ENCODE measurements at places on chromosomes 5 and 9.

DNA sequence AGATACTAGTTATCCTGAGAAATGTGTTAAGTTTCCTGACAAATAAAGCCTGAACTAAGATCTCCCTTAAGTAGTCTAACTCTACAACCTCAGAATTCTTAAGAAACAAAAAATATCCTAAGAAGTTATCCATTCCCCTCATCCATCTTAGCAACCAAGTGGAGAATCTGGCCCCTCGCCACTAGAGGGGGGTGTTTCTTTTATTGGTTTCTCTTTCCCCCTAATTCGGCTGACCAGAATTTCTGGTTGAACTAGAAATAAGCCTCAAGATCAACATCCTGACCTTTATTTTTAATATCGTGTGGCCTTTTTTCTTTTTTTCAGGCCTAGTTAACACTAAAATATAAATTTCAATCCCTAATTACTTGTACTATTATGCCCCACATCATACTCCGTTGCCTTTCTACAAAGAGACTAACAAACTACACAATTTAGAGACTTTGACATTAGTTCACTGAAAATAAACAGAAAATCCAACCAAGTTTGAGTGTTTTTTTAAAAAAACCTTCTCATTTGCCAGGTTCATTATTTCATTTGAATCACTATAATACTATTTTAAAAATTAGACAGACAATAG lies 14.3 kb upstream of the NR4A3 start:
- peak; percentile 79 for DNase-seq

- no peak for DNase-seq
These were observed 57.0 kb downstream of the FOCAD start for GRCh38 chr9:20740929-20741582.

- peak; percentile 53 for DNase-seq
These were observed 8.4 kb downstream of the BRD3OS start for GRCh38 chr9:134033516-134034214.

DNA sequence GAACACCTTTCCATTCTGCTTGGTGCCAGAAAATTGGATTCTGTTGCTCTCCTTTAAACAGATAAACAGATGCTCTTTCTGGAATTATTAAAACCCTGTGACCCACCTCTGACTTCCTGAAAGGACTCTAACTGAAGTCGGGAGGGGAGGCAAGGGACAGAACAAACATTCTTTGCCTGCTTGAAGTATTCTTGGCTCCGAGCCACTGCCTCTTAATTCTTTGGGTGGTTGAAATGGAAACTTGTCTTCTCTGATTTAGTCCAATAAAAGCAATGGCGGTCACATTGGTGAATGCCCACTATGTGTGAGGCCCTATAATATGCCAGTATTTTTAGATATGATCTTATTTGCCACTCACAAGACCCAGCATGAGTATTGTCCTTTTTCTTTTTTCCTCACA lies 236.8 kb downstream of the SLIT3 start:
- DNase-seq: no peak

DNA sequence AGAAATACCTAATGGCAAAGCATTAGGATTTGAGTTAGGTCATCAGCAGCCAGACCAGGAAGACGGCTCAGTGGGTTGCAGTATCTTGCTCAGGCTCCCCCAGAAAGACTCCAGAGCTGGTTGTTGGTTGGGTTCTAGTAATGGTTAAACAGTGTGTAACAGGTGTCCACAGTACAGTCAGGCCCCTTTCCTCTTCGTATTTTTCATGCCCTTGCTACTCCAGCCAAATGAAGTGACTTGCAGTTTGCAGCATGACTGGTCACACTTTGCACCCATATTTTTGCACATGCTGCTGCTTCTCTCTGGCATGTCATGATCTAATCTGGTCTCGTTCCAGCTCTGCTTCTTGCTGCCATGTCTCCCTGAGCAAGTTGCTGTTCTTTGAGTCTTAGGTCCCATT lies 60.6 kb upstream of the TRPC7 start:
- DNase-seq: no peak

DNA sequence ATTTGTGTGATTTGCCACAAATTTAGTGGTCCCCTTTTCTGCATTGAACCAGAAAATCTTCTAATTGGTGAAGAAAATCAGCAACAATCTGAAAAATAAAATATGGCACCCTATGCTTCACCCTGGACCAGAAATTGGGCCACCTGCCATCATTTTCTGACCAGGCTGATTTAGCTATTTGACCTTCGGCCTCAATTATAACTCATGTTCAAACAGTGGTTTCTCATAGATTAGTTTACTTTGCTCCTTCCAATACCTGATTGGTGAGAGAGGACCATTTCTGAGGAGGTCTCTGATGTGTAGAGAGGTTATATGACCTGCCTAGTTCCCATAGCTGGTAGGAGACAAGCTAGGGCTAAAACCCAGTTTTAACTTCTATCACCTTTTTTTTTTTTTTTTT lies 59.0 kb downstream of the PTTG1 start:
- no peak for DNase-seq

DNA sequence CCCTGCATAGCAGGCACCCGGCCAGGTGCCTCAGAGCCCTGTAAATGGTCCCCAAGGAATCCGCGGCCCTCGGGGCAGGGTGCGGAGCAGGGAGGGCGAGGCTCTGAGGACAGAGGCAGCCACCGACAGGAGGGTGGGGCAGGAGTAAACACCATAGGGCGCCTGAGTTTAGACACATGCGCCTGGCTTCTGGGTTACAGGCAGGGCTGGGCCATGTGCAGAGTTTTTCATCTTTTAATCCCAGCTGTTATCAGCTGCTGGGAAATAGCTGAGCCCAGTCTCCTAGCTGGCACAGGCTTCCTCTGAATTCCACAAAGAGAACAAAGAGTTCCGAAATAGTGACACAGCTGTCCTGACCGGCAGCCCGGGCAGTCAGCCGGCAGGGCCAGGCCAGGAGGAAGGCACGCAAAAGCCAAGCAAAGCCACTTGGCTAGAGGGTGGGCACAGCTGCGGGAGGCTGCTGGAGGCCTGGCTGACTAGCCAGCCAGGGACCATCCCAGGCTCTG lies 98.9 kb upstream of the PHYKPL start:
- no peak for DNase-seq

DNA sequence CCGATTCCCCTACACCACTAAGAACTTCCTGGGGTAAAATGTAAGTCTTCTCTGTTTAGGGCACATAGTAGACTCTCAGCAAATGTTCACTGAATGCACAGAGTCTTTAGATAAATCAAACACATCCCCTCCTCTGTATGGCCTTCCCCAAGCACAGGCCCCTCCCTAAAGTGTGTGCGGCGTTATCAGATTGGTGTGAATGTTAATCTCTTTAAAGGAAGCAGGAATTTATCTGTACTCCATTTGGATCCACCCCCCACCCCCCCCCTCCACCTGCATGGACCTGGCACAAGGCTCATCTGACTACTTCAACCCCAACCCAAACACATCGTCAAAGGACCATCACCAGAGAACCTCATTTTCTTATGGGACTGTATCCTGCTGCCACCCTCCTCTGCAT lies 6.3 kb downstream of the PCDH1 start:
- DNase-seq: no peak

DNA sequence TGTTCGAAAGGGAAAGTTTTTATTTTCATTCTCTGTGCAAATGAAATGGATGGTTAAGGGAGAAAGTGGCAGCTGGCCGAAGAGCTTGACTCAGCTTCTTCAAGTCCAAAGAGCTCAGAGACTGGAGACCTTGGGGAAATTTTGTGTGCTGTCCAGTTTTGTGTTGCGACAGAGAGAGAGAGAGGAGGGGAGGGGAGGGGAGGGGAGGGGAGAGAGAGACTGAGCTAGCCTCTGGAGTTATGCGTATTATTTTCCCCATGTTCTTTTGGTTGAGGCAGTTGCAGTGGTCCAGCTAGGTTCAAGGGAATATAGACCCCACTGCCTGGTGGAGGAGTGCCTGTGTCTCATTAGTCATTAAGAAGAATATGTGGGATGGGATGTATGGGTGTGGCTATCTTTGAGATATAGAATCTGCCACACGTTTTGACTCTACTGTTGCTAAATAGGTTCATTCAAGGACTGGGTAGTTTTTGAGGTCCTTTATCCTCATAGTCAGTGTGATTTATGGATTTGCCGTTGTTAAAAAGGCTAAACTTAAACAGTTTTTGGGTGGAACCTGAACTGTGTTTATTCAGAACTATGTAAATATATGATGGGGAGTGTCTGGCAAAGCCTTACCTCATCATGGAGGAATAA lies 69.7 kb downstream of the ARHGAP26 start:
- peak; percentile 73 for DNase-seq

GRCh38 chr9:75451505-75451904 lies 363.2 kb downstream of the OSTF1 start:
- DNase-seq: no peak

GRCh38 chr5:23208959-23209431 lies 298.4 kb upstream of the PRDM9 start:
- no peak for DNase-seq

DNA sequence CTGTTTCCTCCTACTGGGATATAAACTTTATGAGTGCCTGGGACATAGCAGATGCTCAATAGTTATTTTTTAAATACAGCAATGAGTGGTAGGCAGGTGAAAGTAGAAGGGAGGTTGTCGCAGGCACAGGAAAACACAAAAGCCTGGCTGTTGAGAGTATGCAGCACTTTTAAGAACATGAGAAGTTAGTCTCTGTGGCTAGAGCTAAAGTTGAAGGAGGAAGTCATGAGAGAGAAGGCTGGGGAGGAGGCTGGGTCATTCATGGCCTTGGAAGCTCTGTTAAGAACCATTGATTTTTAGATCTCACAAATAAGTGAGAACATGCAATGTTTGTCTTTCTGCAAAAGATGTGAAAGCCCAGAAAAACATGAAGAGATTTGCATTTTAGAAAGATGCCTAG lies 126.7 kb downstream of the PRKACG start:
- DNase-seq: no peak

DNA sequence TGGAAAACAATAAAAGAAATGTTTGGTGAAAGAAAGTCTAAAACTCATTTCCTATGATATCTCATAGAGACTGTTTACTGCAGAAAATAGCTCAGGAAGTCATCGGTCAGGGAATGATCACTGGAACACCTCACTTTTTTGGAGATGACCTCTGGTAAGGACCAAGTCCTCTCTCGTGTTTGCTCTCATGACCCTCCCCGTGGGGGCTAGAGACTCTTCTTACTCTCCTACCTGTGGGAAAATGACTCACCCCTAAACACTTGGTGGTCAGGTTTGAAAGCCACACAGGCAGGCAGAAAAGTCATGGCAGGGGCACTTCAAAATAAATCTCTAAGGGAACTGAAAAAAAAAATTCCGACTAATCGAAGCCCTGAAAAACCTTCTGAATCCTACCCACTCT lies 48.2 kb downstream of the FAM240B start:
- DNase-seq: no peak

DNA sequence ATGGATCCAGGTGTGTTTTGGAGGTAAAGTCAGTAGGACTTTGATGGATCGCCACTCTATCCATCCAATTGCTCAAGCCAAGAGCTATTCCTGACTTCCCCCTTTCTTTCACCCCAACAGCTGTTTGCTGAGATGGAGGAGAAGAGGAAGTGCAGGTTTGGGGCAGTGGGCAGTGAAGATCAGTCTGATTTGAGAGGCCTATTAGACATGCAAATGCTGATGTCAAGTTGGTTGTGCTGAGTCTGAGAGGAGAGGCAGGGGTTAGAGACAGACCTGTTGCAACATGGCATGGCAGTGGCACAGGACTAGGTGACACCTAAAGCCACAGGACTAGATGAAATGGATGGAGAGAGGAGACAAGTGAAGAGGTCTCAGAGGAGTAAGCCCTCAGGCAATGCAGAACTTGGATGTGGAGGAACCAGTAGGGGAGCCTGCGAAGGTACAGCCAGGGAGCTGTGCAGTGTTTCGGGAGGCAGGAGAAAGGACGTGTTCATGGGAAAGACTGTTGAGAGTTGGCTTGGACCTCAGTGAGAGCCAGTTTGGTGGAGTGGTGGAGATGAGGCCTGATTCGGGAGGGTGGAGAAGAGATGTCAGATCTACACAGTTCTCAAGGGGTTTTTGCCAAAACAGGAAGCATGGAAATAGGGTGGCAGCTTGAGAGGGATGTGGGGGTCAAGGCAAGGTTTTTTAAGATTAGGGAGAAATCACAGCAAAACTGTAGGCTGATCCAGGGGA lies 175.0 kb downstream of the MACROH2A1 start:
- peak; percentile 18 for DNase-seq

- no peak for DNase-seq
These were observed 82.9 kb downstream of the FEM1C start for GRCh38 chr5:115461506-115462290.

- DNase-seq: no peak
These were observed 13.1 kb upstream of the MAP3K1 start for GRCh38 chr5:56802205-56802604.

DNA sequence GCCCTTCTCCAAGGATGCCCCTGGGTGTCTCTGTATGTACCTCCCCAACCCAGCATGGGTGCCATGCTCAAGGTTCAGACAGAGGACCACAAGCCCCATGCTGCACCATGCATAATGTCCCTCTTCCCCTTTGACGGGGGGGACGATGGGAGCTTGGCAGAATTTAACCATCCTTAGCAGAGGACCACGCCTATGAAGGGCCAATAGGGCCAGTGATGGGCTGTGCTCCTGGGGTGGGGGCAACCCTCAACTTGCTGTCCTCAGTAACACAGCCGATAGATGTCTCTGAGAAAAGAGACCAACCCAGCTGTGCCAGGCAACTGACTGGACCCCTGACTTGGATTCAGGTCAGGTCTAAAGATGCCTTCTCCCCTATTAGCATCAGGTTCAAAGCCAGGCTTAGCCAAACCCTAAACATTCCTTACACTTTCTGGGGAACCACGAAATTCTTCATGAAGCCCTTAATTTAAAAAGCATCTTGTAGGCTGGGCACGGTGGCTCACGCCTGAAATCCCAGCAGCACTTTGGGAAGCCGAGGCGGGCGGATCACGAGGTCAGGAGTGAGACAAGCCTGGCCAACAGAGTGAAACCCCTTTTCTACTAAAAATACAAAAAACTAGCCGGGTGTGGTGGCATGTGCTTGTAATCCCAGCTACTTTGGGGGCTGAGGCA lies 20.7 kb upstream of the JADE2 start:
- DNase-seq: peak; percentile 32

GRCh38 chr5:1348986-1349245 lies 4.0 kb upstream of the CLPTM1L start:
- DNase-seq: no peak

- no peak for DNase-seq
These were observed 53.9 kb downstream of the WDR36 start for GRCh38 chr5:111146053-111146452.

DNA sequence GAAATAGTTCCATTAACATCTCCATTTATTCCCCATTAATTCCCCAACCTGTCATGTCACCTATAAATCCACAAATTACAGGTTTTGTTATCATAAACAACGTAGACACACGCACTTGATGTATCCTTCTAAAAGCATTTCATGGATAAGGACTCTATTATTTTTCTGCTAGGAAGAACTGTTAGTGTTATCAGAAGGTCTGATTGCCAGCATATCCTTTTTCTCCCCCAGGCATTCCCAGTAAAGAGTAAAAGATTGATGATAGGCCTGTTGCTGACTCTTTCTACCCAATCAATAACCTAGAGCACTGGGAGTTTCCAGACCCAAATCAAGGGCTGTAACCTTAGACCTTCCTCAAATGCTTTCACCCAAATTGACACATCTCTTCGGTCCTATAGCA lies 60.8 kb downstream of the RFK start:
- no peak for DNase-seq
